ENCODE measurements at places on chromosomes 7 and 10.

DNA sequence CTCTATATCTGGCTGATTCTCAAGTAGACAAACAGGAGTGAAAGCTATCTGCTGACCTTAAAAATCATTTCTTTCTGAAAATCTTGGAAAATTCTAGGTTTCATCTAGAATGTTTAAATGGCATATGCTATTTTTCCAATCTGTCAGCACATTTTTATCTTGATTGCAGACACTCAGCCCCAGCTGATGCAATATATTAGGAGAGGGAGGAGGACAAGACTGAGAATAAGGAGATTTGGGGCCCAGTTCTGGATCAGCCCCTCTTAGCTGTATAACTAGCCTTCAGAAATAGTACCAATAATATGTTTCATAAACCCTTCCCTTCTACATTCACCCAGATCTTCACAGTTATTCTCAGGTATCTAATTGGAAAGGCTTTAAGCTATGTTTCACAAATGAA is 131.2 kb downstream of the HDAC9 start:
- no peak for DNase-seq

DNA sequence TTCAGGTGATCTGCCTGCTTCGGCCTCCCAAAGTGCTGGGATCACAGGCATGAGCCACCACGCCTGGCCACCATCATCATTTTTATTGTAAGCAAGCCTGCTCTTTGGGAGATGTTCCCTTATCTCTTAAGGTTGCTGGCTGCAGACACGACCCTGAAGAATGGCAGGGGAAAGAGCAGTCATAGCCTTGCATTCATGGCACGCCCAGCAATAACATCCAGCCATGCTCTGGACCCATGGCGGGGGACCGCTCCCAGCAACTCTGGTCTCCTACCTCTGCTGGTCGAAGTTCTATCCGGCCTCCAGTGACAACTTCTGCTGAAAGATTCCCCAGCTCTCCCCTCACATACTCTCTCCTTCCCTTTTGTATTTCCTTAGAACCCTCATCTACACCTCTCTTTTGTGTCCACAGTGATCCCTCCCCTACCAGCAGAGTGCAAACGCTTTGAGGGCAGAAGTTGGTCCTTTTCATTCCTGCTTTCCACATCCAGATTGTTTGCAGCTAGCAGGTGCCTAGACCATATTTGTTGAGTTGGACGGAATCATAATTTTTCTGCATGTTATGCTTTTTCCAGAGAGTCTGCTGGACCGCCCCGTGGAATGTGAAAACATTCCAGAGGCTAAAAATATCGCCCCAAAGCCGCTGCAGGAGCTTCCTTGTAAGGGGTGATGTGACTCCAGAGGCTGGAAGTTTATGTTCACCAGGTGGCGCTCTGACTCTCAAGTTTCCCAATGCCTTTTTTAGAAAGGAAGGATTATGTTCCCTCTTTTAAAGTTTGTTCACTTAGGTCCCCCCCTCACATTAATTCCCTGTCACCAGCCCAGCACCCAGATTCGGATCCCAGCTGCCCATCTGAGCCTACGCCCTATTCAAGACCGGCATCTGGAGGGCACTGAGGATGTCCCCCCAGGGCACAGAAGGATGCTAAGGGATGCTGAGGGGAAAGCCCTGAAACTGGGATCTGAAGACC is 4.3 kb upstream of the MARVELD1 start:
- DNase-seq: no peak

DNA sequence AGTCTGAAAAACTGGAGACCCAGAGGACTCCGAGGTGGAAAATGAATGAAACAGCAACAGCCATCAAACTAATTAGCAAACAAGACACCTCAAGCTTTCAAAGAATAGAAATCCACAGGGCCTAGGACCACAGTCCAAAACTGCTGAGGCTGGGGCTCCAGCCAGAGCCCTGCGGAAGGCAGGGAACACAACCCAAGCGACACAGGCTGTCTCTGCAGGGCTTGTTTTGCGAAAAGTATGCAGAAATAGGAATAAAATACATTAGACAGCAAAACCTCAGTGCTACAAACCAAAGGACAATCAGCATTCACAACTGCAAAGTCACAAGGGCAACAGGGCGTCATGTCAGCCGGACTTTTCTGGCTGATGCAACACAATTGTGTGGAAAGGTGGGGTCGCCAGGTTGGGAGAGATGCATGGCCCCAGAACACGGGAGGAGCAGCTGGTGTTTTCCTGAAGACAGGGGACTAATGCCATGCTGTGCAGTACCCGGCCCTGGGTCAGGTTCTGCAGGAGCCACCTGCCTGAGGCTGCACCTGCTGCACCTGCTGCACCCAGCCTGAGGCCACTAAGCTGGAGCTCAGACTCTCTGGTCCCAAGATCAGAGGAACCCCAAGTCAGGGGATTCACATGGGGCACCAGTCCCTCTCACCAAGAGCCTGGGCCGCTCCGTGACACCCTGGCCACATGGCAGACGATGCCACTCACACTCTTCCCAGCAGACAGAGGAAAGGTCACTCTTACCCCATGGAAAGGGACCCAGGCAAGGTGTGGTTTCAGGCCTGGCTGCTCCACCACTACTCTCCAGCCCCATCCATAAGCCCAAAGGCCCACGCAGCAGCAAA is 74.2 kb downstream of the MAD1L1 start:
- no peak for DNase-seq

DNA sequence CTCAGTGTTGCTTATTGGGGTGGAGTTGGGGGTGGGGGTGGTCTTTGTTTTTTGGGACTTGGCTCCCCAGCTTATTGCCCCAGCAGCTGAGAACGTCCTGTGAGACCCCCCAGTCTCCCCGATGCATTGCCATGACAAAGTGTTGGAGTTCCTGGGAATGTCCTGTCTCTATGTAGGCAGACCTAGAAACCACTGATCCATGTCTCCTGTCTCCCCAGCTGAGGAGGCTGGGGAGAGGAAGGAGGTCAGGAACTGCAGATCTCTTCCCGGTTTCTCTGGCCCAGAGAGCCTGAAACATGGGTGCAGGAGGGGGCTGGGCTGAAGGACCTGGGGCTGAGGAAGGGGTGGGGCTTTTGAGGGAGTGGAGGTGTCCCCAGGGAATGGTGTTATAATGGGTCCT is 80.2 kb upstream of the GTF2IRD1 start:
- DNase-seq: no peak
